Fibroblast of villous mesenchyme (primary cell): ENCODE measurements at places on chromosomes 12 and 14. TPM values are rescaled to one million over a fixed set of nuclear protein-coding genes. Genes with fewer than 3 reads are reported as not detected.

DNA sequence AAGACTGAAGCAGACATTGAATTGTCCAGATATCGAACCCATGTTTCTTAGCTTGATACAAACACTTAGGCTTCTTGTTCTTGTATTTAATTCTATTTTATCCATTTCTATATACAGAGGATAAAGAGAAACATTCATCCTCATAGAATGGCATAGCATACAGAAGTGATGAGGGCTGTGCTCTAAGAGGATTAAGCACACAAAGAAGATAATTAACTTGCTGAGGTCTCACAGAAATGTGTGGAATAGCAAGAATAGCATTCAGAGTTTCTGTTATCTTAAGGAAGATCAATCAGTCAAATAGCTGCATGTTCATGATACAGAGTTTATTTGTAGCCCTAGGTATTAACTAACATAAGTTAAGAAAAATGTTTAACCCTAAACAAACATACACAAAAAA lies 27.3 kb upstream of the STRAP start:
- no peak for DNase-seq

DNA sequence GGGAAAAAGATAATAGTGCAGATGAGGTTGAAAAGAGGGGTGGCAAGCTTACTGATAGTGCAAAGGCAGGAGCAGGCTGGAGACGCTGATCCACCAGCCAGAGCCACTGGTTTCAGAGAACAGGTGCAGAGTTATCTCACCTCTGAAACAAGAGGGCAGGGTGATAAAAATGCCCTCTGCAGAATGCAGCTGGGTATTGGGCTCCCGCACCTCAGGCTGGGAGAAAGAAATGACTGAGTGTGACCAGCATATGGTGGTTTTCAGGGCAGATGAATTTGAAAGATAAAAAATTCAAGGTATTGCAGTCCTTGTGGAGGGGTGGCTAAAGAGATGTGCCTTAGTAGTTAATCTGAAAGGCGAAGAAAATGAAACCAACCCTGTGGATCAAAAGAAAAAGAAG lies 2.9 kb upstream of the TMEM30B start:
- no peak for DNase-seq

DNA sequence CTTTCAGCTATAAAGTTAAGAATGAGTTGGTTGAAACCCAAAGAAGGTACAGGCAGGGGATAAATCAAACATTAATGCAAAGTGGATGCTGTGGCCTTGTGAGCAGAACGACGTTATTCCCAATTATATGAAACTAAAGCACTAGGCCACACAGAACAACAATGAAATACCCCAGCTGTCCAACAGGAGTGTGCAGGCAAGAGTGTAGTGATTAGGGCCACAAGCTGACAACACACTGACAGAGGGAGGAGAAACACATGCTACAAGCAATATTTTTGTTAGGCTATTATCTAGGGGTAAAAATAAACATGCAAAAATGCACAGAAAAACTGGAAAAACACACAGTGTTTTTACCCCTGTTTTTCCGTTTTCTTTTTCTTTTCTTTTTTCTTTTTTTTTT lies 15.0 kb downstream of the MAP3K9 start:
- DNase-seq: no peak

DNA sequence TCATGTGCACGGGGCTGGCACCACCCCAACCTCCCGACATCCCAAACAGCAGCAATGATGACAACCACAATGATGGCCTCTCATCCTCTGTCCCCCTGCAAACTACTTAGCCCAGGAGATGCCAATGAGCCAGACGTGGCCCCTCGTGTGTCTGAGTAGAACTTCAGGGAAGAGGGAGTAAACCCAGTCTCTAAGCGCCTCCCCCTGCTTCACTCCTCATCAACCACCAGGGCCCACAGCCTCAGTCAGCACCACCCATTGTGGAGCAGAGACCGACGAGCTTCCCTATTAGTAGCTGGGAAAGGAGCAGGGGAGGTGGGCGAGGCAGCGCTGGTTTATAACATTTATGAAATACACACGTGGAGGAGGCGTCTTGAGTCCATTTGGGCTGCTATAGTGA lies 182.7 kb upstream of the SFSWAP start:
- DNase-seq: no peak

DNA sequence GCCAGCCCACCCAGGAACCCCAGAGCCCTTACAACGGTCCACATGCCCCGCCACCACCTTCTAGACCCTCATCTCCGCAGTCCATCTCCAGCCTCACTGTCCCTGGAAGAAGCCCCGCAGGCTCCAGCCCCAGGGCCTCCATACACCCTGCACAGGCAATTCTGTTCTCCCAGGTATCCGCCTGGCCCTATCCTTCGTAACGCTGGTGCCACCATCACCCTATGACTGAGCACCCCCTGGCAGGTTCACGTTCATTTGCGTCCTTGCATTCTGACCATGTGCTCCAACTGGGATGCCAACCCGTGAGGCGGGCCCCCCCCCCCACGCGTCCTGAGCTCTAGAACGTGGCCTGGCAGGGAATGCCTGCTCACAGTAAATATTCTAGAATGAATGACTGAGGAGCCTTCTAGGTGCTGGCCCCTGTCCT lies 675 bp upstream of the SCARB1 start:
- no peak for DNase-seq

DNA sequence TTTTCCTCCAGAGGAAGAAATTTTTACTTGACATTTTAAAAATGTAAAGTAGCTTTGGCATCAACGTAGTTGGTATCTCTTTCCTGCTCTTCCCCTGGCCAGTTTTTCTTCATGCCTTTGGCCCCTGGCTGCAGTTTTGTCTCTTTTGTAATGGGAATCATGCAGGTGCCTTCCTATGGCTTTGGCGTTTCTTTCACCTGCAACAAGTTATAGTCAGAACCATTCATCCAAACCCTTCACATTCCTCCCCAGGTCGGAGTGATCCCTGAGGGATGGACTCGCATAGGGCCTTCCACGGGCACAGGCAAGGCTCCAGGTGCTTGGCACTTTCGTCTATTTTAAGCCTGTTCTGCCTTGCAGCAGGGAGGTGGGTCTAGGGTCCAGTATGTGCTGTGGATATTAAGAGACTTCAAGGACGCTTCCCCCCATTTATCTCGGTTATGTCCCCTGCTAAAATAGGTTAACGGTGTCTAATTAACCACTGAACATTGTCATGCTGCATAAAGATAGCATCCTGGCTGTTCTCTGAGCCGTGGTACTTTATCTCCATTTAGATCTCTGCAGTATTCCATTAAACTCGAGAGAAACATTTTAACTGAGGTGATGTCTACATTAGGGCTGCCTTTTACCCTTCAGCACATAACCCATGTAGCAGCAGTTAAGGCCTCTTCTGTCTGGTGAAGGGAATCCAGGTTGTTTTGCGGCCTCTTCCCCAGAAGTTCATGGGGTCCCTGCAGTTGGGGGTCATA lies 66.3 kb downstream of the IFT43 start:
- no peak for DNase-seq

DNA sequence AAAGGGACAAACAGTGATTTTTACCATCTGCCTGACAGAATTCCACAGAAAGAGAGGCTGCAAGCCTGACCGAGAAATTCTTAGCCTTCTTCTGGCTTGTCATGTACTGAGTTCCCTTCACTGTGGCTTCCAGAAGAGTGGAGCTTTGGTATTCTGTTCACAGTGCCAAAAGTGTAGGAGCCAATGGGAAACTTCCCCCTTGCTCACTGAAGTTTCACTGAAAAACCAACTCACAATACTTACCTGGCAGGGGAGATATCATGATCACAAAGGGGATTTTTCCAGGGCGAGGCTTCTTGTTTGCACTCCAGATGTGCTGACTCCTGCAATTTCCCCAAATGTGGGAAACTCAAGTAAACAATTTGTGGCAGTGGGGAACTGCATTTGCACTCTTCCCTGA lies 31.7 kb upstream of the MMP19 start:
- no peak for DNase-seq

DNA sequence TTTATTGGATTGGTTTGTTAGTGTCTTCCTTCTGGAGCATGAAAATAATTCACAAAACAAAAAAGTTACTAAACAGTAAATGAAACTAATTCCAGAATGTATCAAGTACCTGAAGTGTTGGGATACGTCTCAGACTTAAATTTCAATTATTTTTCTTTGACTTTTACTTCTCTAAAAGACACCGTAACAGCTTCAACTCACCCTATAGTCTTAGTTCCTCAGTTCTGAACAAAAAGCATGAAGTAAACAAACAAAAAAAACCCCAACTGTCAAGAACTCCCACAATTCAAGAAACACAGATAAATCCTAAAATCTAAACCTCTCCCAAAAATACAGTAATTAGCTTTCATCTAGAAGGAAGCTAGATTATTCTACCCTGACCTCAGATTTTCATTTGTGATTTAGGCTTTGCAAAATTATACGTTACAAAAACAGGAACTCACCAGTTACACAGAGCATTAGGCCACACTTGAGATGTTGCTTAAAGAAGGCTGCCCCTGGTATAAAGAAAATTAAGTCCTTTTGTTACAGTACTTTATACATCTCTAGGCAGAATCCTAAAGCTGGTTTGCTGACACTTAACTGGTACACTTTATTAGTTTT lies 10.2 kb downstream of the HEATR5A start:
- DNase-seq: no peak

The CLEC4C gene
- not detected in 2 replicates for total RNA-seq

The IL22 gene
- not detected in 2 replicates for total RNA-seq
